LoVo (cell line): ENCODE measurements at places on chromosomes 1 and 21.

GRCh38 chr1:53769780-53770179 is 30.8 kb upstream of the GLIS1 start:
- DNase-seq: no peak

DNA sequence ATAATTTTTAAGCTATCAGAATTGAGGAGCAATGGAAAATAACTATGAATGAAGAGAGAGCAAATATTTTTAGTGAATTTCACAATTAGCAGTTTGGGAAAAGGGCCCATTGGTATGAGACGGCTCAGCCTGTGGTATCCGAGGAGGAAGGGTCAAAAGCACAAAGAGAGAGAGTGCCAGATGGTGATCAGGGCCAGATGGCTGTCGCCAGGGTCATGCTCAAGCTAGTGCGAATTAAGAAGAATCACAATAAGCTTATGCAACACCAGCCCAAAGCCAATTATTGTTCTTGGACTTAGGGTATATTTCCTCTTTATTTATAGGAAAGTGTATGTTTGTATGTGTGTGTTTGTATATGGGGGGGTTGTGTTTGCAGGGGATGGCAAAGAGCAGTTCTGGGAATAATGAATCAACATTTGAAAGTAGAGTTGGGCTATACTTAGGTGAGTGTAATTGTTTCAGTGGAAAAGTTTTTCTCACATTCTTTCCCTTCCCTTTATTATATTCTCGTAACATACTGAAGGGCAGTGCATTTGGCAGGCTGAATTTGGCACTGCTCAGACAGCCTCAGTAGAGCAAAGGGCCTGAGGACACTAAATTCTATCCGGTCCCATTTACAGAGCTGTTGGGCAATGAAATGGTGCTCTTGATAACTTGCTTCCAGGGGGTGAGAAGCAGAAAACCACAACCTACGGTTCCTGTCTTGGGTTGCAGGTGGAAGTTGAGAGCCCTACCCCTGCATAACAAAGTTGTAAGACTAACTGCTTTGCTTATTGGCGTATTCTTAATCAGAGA is 19.5 kb upstream of the DDR2 start:
- no peak for DNase-seq

GRCh38 chr1:9402717-9403225 is 110.1 kb downstream of the SPSB1 start:
- no peak for DNase-seq

DNA sequence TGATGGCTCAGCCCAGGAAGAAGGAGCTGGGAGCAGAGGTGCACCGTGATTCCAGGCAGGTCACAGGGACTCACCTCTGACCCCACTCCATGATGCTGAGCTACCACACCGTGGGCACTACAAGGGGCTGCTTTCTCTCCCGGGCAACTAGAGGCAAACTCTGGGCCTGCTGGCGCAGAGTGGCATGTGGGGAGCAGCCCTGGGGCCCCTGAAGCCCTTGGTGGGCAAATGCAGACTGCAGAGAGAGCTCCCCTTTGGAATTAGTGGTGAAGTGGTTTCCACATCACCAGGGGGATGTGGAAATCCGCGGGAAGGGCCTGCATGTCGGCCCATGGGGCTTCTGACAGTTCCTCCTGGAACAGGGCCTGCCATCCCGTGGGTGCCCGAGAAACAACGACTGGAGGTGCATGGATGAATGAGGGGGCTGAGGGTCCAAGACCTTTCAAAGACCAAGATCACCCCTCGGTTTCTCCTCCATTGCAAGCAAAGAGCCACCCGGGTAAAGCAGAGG is 11.8 kb upstream of the MMEL1 start:
- DNase-seq: no peak

- DNase-seq: no peak
Measured at GRCh38 chr1:119573886-119574285, 66.9 kb downstream of the HSD3B1 start.

- DNase-seq: no peak
Measured at GRCh38 chr1:110672753-110673108, 2.0 kb downstream of the KCNA3 start.

DNA sequence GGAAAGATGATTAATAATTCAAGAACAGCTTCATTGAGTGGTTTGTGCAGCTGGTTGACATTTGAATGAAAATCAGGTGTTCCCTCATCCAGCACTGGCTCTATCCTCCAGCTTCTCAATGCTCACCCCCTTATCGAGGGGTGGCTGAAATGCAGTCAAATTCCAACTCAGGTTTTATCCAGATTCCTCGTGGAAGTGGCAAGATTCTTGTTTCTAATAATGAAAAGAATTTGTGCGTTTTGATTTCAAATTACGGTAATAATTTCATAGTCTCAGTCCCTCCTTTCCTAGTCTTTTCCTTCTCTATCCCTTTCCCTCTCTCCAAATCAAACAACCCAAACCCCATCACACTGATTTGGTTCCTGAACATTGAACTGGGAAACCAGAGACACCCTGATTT is 3.1 kb downstream of the CNIH3 start:
- no peak for DNase-seq

GRCh38 chr1:177281901-177282300 is 111.1 kb downstream of the BRINP2 start:
- no peak for DNase-seq

GRCh38 chr1:29195881-29196291 is 14.2 kb upstream of the SRSF4 start:
- no peak for DNase-seq

- DNase-seq: no peak
Measured at GRCh38 chr1:52613636-52614373, 11.6 kb downstream of the GPX7 start.

- peak; percentile 76 for DNase-seq
Measured at GRCh38 chr21:32494934-32495709, 82.6 kb downstream of the EVA1C start.

GRCh38 chr1:63818567-63819325 is 44.9 kb downstream of the ROR1 start:
- DNase-seq: no peak

DNA sequence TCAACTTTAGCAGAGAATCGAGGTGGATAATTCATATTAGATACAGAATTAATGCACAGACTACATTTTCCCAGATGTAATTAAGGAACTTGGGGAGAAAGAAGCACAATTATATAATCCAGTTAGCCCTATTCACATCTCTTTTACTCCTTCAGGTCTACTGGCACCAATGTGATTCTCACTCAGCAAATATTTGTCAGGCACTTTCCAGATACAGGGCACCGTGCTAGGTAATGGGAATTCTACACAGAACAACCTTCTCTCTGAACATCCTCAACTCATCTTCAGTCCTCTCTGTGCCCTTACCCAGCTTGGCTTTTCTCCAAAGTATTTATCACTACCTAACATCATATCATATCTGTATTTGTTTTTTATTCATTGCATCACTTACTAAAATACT is 15.6 kb upstream of the PROX1 start:
- no peak for DNase-seq

- no peak for DNase-seq
Measured at GRCh38 chr1:104765085-104765484, 1015.4 kb downstream of the AMY1C start.

DNA sequence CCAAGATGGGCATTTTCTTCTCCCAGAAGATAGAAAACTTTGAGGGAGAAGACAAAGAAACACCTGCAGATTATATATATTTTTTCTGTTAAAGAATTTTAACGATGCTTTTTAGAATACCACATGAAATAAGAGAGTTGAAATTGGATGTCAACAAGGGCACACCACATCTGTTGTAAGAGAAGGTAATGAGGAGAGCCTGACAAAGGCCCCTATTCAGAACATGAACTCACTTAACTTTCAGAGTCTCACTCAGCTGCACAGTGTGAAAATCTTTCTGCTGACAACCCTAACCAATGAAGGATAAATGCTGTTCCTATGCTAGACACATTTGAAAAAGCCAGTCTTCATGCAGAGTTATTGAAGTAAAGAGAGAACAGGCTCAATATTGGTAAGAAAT is 7.3 kb downstream of the KRTAP22-2 start:
- DNase-seq: no peak
